Esophagus squamous epithelium (tissue), 5 donors: ENCODE measurements at places on chromosomes 3 and 15. TPM values are rescaled to one million over a fixed set of nuclear protein-coding genes. Genes with fewer than 3 reads are reported as not detected.

GRCh38 chr15:88932271-88932874, 19.2 kb upstream of the MFGE8 start:
- no peak for DNase-seq

DNA sequence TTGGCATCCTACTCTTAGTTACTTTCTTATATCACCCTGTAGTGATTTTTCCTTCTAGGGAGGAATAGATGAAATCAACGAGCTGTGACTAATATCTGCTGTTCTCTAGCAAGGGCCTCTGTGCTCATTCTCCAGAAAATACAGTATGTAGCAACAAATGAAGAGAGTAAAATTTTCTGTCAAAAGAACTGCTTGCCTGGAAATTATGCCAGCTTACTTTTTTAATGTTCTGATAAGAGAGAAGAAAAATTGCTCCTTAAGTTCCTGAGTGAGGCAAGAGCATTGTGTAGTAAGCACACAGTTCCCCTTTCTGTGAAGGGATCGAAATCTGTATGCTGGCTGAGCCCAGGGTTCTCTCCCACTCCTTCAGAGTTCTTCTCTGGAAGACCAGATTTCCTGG, 51.4 kb upstream of the GK5 start:
- DNase-seq = no peak

DNA sequence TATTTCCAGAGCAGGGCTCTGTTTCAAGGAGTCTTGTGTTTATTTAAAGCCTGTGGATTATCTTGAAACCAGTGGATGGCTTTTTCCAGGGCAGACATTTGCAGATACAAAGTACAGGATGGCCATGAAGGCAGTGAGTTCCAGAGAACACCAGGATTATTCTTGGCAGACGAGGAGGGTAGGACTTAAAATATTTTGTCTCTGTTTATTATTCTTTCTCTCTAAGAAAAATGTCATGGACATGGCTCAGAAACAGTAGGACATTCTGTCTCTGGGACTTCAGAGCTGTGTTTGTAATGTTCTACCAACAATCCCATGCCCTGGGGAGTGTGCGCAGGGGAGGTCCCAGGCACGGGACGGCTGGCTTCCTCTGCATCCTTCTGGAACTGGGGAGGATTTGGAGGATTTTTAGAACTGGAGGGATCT, 125.9 kb downstream of the ATP10A start:
- DNase-seq = no peak

- no peak for DNase-seq
Measured at GRCh38 chr15:99153026-99153535, 48.2 kb downstream of the SYNM start.

- DNase-seq = no peak
Measured at GRCh38 chr15:63040954-63041353, 1.6 kb upstream of the TPM1 start.

GRCh38 chr3:99562138-99562537, 76.3 kb upstream of the COL8A1 start:
- DNase-seq = no peak

DNA sequence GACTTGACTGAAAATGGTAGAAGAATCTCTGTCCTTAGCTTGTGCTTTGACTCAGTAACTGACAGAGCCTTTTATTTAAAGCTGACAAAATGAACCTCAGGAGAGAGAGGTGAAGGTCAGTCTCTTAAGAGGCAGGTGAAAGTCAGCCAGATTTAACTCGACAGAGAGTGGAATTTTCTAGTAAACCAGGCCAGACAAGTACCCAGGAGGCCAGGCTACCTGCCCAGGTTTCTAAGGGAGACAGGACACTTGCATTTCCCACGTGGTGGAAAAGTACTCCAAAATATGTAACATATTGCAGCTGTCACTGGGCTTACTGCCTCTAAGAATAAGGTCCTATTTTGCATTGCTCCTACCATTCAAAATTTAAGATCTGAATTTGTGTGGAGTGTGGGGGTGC, 167.9 kb downstream of the FMN1 start:
- no peak for DNase-seq

DNA sequence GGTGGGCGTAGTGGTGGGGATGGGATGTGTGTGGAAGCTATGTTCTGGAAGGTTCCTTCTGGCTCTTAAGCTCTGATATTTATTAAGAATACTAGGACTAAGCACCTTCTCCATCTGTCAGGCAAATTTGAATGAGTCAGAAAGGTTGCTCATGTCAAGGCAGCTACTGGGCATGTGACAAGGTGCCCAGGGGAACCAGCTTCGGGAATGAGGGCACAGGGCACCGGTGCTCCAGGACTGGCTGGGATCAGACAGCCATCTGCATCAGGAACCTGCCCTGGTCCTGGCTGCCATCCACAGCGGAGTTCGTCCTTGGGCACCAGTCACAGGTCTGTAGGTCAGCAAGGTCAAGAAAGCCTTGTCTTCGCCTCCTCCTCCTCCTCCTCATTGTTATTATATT, 32.5 kb downstream of the CA12 start:
- no peak for DNase-seq

DNA sequence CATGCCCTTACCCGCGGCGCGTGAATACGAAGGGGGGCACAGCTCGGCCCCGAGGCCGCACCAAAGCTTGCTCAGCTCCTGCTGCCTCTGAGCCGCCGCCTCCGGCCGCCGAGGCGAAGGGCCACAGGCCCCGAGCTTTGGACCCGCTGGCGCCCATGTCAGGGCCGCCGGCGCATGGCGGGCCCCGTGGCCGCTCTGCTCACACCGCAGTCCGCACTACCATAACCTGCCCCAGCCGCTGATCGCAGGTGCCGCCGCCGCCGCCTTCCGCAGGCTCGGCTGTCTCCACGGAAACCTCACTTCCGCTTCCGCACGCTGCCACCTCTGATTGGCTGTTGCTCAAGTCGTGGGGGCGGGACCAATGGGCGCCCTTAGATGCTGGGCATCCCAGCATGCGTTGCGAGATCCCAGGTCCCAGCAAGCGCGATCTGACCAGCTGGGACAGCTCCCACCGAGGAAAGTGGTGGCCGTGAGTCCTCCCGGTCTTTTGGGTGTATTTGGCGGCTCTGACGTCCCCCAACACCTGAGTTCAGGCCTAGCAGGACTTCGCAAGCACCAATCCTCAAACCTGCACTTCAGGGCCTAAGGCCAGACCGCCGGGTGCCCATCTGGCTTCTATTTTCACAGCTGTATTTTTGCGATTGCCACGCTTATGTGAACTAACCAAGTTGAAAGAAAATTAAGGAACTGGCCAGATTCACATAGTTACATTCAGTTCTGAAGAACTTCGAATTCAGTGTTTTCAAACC, at the start of gene TUSC2:
TUSC2 (minus strand) TSS at position 281 of the 749 bp plus-strand sequence; CDS start at position 157, 124 bp downstream.
- peak; percentile 78 for DNase-seq

DNA sequence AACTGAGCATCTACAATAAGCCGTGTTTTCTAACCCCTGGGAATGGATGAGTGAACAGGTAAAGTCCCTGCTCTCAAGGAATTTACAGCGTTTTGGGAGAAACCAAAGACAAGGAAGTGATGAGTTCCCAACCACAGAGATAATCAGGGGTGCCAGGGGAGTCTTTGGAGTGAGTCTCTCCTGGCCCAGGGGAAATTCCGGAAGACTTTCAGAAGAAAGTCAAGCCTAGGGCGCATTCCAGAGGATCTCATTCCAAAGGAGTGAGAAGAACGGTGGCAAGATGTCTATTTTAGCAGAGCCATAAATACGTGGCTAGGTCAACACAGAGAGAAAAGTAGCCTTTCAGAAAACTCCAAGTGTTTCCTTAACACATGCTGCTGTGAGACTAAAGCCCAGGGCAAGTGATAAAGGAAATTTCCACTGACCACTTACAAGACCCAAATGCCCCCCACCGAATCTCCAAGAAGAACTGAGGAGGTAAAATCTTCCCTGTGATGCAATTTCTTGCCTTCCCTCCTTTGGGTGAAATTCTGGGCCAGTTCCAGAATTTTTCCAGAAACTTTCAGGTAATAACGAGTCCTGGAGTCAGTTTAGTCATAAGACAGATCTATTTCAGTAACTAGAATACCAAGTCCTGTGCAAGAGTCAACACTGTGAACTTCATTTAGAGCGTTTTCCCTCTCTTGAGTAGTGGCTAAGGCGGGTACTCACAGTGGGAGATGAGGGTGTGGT, 437.4 kb downstream of the NR2F2 start:
- DNase-seq = no peak

DNA sequence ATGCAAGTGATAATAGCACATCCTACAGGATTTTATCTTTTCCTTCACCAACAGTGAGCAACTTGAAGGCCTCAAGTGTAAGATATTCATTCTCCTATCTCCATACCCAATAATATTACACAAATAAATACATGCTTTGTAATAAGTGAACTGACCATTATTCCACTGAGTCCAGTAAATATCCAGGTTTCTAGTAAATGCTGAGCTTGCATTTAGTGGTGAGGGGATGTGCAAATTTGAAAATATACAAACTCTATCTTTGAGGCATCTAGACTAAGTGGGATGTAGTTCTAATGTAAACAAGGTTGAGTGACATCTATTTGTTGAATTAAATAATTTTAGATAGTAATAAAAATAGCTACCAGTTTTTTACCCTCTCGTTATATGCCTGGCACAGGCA, 587.6 kb upstream of the IL12A start:
- DNase-seq = no peak

- no peak for DNase-seq
Measured at GRCh38 chr15:30979457-30979856, 12.0 kb downstream of the MTMR10 start.

GRCh38 chr3:150958683-150959082, 13.8 kb downstream of the CLRN1 start:
- DNase-seq = no peak

- DNase-seq = no peak
Measured at GRCh38 chr3:105619651-105620050, 249.2 kb downstream of the CBLB start.

DNA sequence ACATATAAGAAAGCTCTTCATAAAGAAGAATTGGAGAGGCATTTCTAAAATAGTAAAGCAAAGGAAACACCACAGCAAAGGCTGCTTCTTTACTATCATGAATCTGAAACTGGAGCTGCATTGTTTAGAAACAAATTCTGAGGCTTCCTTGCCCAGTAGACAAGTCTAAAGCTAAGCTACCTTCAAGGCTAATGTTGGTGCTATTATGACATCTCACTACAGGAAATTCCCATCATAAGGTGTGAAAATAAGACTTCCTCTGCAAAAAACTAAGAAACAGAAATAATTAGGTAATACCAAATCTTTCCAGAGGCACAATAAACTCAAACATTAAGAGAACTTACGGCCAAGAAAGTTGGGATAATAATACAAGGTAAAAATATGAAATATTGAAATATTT, 89.9 kb upstream of the P3H2 start:
- DNase-seq = no peak

DNA sequence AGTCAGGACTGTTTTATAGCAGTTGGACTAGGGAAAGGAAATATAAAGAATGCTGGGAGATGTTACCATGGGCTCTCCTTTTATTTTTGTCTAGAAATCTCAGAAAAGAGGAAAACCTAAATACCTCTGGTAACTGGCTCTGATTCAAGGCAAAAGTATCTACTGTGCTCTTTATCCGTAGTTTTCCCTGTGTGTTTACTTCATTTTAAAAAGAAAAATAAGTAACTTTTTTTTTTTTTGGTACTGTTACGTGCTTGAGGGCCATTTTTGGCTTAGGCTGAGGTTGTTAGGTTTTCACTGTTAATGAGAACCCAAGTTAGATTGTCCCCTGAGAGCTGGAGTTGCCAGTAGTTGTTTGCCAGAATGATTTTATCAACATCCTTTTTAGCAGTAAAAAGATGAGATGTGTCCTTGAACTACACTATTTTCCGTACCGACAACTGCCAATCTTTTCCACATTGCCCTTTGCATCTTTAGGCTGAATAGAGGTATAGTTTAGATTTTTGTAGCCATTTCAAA, 35.8 kb downstream of the IQGAP1 start:
- DNase-seq = no peak

GRCh38 chr15:47932261-47932660, 188.5 kb upstream of the SLC24A5 start:
- no peak for DNase-seq

DNA sequence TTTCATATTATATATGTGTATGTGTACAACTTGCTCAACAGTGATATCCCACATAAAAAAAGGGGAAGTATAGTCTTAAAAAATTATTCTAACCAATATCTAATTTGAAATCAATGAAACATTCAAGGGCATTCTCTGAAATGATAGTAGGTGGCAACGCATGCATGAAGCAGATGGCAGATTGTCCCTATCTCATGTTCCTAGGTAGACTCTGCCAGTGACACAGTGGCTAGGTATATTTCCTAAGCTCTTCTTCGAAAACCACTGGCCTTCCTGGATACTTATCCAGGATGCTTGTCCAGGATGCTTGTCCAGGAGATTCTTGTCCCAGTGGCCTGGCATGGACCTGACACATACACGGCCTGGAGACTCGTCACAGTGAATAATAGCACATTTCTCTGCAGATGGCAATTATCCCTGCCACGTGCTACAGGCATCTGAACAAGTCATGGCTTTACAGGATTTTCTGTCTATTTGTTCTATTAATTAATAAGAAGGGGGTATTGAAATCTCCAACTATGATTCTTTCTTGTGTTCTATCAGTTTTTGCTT, 54.9 kb downstream of the OCA2 start:
- DNase-seq = no peak

- no peak for DNase-seq
Measured at GRCh38 chr15:24772266-24772665, 96.7 kb downstream of the NPAP1 start.

- DNase-seq = peak; percentile 12
Measured at GRCh38 chr3:49839193-49839809, 17.1 kb downstream of the TRAIP start.

GRCh38 chr3:121075191-121075590, 167.2 kb downstream of the STXBP5L start:
- no peak for DNase-seq

Gene MBD4
- 21.5 TPM for total RNA-seq

Gene GNAT1
- total RNA-seq = not detected

Gene SCAMP5
- 0.57 TPM for total RNA-seq

Gene SLC9C1
- not detected for total RNA-seq

Gene COLQ
- 0.83 TPM for total RNA-seq

Gene ESYT3
- 2.9 TPM for total RNA-seq

Gene ANKRD34C
- not detected for total RNA-seq

Gene FOXL2NB
- 1.1 TPM for total RNA-seq

Gene BSN
- 0.15 TPM for total RNA-seq

Gene CTNNB1
- total RNA-seq = 430 TPM

Gene CNTN3
- not detected for total RNA-seq

Gene C3orf22
- total RNA-seq = not detected

Gene REC114
- not detected for total RNA-seq
